Breast epithelium (tissue), 4 donors: ENCODE measurements at places on chromosomes 7 and 10. TPM values are rescaled to one million over a fixed set of nuclear protein-coding genes. Genes with fewer than 3 reads are reported as not detected.

- DNase-seq: no peak
These were observed 1.6 kb downstream of the NUP42 start for GRCh38 chr7:23183279-23184012.

GRCh38 chr10:71834343-71834674, 16.7 kb downstream of the PSAP start:
- DNase-seq: no peak

The PNLIPRP3 gene
- 0.29 TPM for total RNA-seq

The ZEB1 gene
- 28.2 TPM for total RNA-seq
